ENCODE measurements at places on chromosomes 13 and 19.

DNA sequence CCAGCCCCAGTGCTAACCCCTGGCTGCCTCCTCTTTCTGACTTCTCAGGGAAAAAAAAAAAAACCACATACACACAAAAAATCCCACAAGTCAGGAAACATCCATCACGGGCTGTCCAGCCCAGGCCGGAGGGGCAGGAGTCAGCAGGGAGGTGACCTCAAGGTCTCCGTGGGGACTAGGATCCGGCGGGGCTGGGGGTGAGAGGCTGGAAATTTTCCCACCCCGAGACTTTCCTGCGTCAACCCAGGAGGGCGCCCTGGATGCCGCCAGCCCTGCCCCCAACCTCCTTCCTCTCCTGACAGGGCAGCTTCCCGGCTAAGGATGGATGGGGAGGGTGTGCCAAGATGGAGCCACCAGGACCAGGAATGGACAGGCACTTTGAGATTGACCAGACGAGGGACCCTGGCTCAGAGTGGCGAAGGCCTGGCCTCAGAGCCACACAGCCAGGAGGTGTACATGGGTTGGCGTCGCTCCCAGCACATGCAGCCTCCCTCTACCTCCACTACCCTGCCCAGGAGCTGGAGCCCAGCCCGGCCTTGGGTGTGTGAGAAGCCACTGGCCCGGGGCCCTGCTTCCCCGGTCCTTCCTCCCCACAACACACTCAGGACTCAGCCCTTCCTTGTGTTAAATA is 33.3 kb downstream of the BLOC1S3 start:
- no peak for DNase-seq

- no peak for DNase-seq
Measured at GRCh38 chr13:31920727-31921100, 110.9 kb upstream of the FRY start.

DNA sequence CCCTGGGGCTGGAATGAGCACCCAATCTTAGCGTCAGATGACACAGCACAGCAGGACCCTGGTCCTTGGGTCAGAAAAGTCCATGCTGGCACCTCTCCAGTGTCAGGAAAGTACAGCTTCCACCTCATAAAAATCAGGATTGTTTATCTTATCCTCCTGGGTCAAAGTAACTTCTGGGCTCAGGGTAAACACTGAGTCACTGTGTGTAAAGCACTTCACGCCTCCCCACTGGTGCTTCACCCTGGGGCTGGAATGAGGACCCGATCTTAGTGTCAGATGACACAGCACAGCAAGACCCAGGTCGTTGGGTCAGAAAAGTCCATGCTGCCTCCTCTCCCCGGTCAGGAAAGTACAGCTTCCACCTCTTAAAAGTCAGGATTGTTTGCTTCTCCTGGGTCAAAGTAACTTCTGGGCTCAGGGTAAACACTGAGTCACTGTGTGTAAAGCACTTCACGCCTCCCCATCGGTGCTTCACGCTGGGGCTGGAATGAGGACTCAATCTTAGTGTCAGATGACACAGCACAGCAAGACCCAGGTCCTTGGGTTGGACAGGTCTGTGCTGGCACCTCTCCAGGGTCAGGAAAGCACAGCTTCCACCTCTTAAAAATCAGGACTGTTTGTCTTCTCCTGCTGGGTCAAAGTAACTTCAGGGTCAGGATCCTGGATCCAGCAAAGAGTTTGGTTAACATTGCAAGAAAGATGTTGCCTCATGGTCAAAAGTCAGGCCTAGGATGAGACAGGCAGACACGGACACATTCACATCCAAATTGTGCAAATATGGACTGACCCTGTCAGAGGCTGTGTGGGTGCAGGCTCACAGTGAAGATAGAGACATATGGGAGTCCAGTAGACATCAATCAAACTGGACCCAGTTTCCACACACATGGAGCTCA is 39.2 kb upstream of the CYP2A7 start:
- DNase-seq, result no peak

DNA sequence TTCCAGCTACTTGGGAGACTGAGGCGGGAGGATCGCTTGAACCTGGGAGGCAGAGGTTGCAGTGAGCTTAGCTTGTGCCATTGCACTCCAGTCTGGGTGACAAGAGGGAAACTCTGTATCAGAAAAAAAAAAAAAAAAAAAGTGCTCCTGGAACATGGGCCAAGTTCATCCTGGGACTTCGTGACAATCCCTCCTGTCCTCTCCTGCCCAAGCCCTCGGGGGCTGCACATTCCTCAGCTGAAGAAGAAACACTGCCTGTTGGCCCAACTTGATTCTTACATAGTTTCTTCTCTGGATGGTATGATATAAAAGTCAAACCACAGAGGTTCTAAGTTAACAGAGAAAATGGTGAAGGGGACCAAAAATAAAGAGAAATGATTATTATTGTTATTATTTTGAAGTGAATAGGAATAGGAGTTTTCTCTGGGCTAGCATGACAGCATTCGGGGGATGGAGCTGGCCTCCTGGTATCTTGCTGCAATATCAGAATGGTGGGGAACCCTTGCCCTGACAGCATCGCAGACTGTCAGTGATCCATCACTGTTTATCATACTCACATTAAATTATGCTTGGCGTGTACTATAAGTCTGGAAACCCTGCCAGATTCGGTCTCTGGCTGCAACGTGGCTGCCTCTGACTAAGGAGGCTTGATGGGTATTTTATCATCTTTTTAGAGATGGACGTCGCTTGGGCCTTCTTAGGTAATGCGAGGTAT is 113.7 kb upstream of the OXGR1 start:
- DNase-seq, result no peak

GRCh38 chr13:83710133-83710515 is 172.2 kb downstream of the SLITRK1 start:
- DNase-seq, result no peak

Data from naive B cell (primary cell).